ENCODE measurements at places on chromosomes 3 and 15.

DNA sequence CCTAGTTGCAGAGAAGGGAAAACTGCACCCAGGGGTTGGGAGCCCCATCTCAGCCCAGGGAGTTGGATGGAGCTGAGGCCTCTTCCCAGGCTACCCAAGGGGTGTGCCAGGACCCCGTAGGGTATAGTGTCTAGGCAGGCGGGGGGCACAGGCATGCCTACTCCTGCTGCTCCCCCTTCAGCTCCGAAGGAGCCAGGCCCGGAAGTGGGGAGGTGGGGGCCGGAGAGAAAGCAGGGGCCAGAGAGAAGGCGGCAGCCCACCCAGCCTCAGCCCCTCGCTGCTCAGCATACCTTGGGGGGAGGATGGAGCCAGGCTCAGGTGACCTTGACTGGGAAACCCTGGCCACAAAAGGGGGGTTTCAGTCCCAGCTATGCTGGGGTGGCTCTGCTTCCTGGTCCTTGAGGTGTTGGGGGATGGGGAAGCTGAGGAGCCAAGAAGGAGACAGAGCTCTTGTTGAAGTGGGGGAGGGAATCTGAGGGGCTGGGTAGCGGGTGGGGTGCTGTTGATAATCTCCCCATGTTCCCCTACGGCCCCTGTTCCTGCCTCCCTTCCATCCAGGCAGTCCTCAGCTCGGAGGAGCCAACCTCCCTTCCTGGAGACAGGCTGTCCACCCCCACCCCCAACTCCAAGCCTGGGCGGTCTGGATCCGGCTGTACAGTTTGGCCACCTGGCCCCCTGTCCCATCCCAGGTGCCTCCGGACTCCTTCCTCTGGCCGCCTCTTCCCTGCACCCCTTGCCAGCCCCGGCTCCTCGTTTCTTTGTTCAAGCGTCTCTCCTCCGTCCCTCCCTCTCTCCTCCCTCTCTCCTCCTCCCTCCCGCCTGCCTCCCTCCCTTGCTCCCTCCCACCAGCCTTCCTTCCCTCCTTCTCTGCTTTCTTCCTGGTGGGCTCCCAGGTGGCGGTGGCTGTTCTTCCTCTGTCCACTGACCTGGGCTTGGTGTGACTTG, 1.7 kb downstream of the SEMA3F start:
- DNase-seq = no peak

DNA sequence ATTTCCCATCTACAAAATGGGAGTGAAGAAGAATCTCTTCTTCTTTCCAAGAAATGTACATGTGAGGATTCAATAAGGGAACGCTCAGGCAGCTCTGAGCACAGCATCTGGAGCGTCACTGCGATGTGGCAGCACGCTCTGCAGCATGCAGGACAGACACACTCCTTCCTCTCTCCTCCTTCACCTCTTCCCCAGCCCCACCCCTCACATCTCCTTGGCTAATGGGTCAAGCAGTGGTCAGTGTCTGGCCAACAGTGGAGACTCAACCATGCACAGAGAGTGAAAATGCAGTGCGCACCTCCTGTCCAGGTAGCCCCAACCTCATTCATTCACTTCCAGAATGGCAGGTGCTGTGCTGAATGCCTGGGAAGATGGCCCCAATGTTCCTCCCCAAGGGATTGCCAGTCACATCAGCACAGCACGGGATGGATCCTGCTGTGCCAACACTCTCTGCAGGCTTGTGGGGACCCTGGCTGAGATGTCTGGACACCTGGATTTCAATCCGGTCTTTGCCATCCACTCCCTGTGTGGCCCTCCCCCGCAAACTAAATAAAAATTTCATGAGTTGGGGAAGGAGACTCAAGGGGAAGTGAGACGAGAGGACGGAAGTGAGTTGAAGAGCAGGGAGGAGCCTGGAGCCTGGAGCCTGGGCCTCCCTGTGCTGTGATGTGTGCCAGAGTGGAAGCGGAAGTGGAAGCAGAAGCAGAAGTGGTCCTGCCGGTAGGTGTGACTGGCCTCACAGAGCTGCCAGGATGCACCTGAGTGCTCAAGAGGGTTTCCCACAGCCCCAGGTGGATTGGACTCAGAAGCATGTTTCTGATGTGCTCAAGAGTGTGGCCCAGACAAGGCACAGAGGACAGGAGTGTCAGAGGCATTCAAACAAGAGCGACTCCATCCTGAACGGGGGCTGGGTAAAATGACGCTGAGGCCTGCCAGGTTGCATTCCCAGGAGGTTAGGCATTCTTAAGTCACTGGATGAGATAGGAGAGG, 163.9 kb downstream of the SMAD6 start:
- no peak for DNase-seq

- DNase-seq = no peak
These were observed 11.4 kb upstream of the SH3GL3 start for GRCh38 chr15:83435782-83436181.

- no peak for DNase-seq
These were observed 725.2 kb upstream of the GOLIM4 start for GRCh38 chr3:168820810-168821415.

GRCh38 chr3:169327546-169328356, 335.8 kb downstream of the MECOM start:
- DNase-seq = no peak

Measured in central memory CD8-positive, alpha-beta T cell (primary cell).